Cardiac septum (tissue), 1 donor: ENCODE measurements at places on chromosomes 16 and 17. TPM values are rescaled to one million over a fixed set of nuclear protein-coding genes. Genes with fewer than 3 reads are reported as not detected.

The EFTUD2 gene
- total RNA-seq: 62.0 TPM

The GRB7 gene
- total RNA-seq: 0.65 TPM

The SLC47A1 gene
- 11.8 TPM for total RNA-seq

The BRIP1 gene
- 0.11 TPM for total RNA-seq

The RNF157 gene
- total RNA-seq: 2.5 TPM

The ZG16 gene
- total RNA-seq: not detected

The ENO3 gene
- 382 TPM for total RNA-seq

The SYNGR3 gene
- 1.8 TPM for total RNA-seq

The SDK2 gene
- 3.0 TPM for total RNA-seq

The CTRB2 gene
- not detected for total RNA-seq

The C16orf96 gene
- 0.11 TPM for total RNA-seq

The TP53TG3C gene
- total RNA-seq: not detected

The GRAPL gene
- 1.7 TPM for total RNA-seq

The QPRT gene
- total RNA-seq: 6.7 TPM

The AKAP1 gene
- 108 TPM for total RNA-seq

The CFAP97D1 gene
- not detected for total RNA-seq

The CSH1 gene
- not detected for total RNA-seq

The DNAH2 gene
- 0.16 TPM for total RNA-seq

The CIITA gene
- total RNA-seq: 7.2 TPM

The IRX5 gene
- 15.4 TPM for total RNA-seq

The TPSG1 gene
- total RNA-seq: not detected

The RNF112 gene
- total RNA-seq: 2.5 TPM

The NXPH3 gene
- 4.4 TPM for total RNA-seq
